ENCODE measurements at places on chromosomes 3 and 15.

DNA sequence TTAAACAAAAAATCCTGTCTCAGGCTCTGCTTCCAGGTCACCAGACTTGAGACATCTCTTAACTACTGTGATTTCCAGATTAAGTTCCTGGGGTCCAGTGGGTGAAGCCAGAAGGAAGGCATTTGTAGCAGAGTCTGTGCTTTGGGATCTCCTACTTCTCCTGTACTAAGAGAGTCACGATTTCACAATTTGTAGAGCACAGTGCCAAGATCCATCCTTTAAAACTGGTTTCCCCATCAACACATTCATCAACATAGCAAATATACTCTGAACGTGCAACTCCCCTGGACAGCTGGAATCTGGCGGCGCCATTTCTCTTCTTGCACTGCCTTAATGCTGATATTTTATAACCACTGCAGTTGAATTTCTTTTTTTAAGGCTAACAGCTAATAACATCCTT lies 33.2 kb downstream of the CDCP1 start:
- no peak for DNase-seq

DNA sequence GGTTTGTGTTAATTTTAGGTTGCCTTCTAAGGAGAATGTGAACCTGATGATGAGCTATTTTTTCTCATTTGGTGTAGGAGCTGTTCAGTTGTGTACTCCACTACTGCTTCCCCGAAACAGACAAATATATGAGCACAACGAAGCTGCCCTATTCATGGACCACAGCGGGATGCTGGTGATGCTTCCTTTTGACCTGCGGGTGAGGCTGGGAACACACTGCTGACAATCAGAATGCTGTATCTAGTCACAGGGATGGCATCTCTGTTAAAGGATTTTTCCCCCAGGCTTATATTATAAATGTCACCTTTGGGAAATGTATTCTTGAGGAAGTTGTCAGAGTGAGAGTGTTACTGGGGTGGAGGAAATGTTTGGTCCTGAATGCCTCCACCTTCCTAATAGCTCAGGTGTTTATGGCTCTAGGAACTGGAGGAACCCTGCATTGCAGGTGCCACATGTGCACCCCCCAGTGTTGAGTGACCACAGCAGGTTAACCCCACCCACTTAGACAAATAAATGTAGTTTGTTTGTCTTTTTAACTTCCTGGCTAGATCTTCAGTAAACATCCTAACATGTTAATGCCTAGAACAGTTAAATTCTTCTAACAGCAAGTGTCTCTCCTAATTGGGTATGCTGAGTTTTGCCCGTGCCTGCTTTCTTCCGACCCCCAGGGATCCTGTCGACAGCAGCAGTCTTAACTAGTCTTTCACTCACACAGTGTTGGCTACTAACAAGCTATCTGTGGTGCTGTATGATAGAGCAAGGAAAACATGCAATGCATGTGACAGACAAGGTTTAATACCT lies 35.7 kb downstream of the SRP14 start:
- DNase-seq: no peak

DNA sequence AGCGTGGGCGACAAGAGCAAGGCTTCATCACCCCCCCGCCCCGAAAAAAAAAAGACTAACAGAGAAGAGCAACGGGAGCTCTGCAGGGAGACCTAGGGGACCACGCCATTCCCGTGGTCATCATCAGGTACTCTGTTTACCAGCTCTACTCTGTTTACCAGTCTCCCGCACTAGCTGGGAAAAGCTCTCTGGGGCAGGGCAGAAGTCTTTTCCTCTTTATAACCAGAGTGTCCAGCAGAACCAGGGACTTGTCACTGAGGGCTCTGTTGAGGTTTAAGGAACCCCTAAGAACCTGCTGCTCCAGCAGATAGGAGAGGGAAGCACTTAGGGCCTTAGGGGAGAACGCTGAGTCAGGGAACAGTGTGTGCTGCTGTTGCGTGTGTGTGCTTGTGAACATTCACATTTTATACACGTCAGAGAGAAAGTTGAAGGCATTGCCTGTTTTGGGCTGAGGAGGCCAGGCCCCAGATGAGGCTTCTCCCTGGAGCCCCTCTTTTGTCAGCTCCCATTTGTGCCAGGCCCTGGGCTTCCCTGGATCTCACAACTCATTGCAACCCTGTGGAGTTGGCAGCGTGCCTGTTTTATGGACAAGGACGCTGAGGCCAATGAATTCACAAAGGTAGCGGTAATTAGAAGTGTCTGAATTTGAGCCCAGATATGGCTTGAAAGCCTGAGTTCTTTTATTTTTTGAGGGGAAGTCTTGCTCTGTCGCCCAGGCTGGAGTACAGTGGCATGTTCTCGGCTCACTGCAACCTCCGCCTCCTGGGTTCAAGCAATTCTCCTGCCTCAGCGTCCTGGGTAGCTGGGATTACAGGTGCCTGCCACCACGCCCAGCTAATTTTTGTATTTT lies 24.2 kb upstream of the ERICH6 start:
- no peak for DNase-seq

- no peak for DNase-seq
Observed at GRCh38 chr3:151169262-151169947, 33.6 kb downstream of the GPR171 start.

DNA sequence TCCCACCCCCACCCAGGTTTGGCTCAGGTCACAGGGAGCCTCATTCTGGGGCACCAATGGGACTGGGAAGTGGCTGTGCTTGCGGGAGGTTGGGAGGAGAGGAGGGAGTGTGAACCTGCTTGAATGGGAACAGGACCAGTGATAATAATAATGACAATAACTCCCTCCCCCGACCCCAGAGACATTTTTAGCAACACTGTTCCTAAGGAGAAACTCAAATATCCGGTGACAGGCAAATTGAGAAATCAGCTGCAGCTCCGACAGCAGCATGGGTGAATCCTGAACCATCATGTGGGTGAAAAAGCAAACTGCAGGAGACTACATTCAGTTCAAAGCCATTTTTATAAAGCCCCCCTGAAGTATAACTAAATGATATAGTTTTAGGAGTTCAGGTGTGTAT lies 11.6 kb upstream of the RPL29 start:
- no peak for DNase-seq

DNA sequence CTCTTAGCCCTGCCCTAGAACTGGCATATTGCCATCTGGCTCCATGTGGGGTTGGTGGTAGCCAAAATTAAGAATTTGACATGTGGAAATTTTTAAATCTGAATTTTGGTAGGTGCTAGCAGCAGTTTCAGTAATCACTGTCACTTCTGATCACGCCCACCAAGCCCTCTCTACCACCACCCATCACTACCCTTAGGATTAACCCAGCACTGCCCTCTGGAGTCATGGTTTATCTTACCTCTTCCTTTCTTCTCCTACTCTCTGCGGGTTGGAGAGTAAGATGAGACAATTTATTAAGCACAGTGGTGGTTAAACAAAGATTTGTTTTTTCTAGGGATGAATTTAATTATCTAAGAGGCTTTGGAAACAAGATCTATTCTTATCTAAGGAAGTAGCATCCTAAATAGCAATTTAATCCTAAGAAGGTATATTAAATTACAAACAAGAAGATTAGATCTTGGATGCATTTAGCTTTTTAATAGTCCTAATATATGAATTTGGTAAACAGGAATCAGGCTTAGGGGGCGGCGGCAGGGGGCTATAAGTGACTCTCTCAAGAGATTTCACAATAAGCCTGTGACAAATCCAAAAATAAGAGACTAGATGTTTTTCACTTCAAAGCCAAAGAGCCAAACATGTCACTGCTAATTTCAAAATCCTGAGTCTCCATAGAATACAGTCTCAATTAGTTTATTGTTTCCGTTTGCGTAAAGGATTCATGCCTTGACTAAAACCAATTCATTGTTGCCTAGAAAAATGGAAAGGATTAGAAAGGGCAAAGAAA lies 498.4 kb upstream of the UBE2E2 start:
- DNase-seq: no peak

DNA sequence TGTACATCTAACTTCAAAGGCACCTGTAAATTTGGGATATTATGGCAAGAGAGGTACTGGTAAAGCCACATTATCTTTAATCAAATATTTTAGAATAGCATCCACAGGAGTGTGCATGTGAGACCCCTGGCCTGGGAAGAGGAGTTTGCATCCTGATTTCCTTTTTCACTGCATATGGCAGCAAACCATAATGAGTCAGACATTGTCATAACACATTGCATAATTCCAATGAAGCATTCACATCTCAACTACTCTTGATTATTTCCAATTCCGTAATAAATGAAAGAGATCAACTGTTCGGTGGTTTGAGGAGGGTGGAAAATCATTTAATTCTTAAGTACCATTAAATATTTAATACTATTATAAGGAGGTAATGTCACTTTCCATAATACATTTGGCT lies 215.0 kb downstream of the MECOM start:
- no peak for DNase-seq

DNA sequence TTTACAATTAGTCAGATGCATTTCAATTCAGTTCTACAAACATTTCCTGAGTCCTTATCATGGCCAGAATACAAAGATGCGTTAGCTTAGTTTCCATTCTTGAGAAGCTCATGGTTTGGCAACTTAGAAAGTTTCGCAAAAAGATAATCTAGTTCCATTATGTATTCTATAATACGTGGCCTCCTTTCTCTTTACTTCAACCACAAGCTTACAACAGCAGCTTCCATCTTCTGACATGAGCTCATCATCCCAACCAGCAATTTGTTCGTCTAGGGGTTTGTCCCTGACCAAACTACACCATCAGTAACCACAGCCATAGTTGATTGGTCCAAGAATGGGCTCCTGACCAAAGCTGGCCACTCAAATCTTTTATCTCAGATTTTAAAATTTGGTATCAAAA lies 267.6 kb upstream of the TBC1D5 start:
- DNase-seq: no peak

DNA sequence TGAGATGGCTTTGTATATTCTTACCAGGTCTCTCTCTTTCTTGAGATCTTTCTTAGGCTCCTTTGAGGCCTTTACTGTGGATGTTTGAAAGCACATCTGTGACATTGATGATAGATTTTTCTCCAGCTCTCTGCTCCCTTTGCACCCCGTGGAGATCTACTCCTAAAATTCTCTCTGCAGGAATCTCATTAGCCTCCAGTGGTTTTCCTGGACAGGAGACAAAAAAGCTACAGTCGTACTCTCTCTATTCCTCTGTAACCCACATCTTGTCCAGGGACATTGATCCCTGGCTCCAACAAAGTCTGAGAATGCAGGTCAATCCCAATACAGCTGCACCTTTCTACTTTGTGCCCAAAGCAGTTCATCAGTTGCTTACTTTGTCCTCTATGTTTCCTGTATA lies 68.2 kb downstream of the RBMS3 start:
- no peak for DNase-seq

GRCh38 chr3:106452096-106452495 lies 583.3 kb upstream of the CBLB start:
- no peak for DNase-seq

DNA sequence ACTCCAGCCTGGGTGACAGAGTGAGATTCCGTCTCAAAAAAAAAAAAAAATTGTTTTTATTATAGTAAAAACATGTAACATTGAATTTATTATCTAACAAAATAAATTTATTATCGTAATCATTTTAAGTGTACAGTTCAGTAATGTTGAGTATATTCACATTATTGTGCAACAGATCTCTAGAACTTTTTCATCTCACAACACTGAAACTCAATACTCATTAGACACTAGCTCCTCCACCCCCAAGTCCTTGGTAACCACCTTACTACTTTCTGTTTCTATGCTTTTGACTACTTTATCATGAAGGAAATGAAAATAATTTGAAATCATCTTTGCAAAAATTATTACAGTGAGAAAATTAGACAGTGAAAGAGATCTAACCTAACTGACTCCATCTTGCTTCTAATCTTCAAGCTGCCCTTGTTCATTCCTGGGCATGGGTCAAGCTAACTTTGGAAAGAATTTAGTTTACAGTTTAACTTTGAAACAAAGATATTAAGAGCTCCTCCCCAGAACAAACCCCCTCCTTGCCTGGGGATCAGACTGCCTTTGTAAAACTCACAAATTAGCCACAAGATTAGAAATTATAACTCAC lies 15.0 kb upstream of the FYCO1 start:
- no peak for DNase-seq

GRCh38 chr3:120481081-120481480 lies 30.3 kb upstream of the FSTL1 start:
- no peak for DNase-seq

- no peak for DNase-seq
Observed at GRCh38 chr3:147411238-147411814, 2.2 kb downstream of the ZIC1 start.

GRCh38 chr3:139534992-139535879 lies 4.3 kb downstream of the RBP1 start:
- DNase-seq: no peak

DNA sequence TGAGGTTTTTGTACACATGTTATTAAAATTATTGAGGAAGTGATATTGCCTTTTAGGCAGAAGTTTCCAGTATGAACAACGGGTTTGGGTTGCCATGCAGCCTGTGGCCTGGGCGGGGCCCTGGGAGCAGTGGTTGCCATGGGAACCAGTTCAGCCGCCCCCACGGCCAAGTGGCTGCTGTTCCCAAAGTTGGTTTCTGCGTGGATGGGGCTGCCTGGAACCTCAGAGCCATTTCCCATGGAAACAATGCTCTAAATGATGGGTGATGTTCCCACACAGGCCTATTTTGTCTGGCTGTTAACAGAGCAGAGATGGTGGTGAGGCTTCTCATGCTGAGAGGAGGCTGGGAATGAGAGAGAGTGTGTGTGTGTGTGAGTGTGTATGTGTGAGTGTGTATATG lies 19.5 kb downstream of the MRAS start:
- no peak for DNase-seq

DNA sequence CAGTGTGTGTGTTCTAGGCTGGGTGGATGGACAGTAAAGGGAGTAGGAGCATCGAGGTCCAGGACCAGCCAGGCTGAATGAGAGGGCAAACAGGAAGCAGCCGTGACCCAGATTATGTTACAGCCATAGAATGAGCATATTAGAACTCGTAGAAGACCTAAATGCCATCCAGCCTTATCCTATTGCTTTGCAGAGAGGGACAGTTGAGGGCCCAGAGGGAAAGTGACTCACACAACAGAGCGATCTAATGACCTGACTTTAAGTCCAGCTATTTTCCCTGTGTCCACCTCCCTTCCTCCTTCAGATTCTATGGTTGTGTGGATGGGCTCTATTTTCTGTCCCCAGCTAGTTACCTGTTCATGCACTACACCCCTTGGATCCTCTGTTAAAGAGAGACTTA lies 634.1 kb upstream of the TBL1XR1 start:
- no peak for DNase-seq

GRCh38 chr3:56811546-56812202 lies 9.9 kb upstream of the ARHGEF3 start:
- no peak for DNase-seq

- peak; percentile 20 for DNase-seq
Observed at GRCh38 chr3:94303897-94304296, 241.0 kb downstream of the NSUN3 start.

All from NCI-H446 treated with DMSO at 0.1 percent for 48 hours (cell line).